ENCODE measurements at places on chromosomes 2 and 18. TPM values are rescaled to one million over a fixed set of nuclear protein-coding genes. Genes with fewer than 3 reads are reported as not detected.

GALNT13 gene
- total RNA-seq = 0.13 TPM

LYG1 gene
- total RNA-seq = 0.13 TPM

UGT1A6 gene
- total RNA-seq = not detected

WIPF1 gene
- total RNA-seq = 40.9 TPM

SCTR gene
- not detected for total RNA-seq

FAM228A gene
- total RNA-seq = 0.43 TPM

PLB1 gene
- total RNA-seq = 4.1 TPM

METTL8 gene
- total RNA-seq = 32.9 TPM

SCYGR4 gene
- total RNA-seq = 0.11 TPM

GCA gene
- total RNA-seq = 6.4 TPM

LIMS4 gene
- total RNA-seq = 0.76 TPM

AGXT gene
- total RNA-seq = not detected

TRIM43 gene
- not detected for total RNA-seq

STARD6 gene
- 1.2 TPM for total RNA-seq

IL36G gene
- not detected for total RNA-seq

VIT gene
- 13.5 TPM for total RNA-seq

CLEC4F gene
- not detected for total RNA-seq

HOXD10 gene
- total RNA-seq = 0.78 TPM

PDE1A gene
- 89.0 TPM for total RNA-seq

ARHGAP15 gene
- not detected for total RNA-seq

DSEL gene
- 49.8 TPM for total RNA-seq

CYS1 gene
- total RNA-seq = 8.3 TPM

HOXD9 gene
- 4.3 TPM for total RNA-seq

FSHR gene
- total RNA-seq = 0.11 TPM

ONECUT2 gene
- under 0.01 TPM for total RNA-seq

ASAP2 gene
- 69.8 TPM for total RNA-seq

DSC3 gene
- total RNA-seq = 0.26 TPM

HSBP1L1 gene
- 9.8 TPM for total RNA-seq

ADI1 gene
- total RNA-seq = 69.4 TPM

GAD1 gene
- total RNA-seq = under 0.01 TPM
